Heart right ventricle (tissue), 16 donors: ENCODE measurements at places on chromosomes 7 and 10. TPM values are rescaled to one million over a fixed set of nuclear protein-coding genes. Genes with fewer than 3 reads are reported as not detected.

DNA sequence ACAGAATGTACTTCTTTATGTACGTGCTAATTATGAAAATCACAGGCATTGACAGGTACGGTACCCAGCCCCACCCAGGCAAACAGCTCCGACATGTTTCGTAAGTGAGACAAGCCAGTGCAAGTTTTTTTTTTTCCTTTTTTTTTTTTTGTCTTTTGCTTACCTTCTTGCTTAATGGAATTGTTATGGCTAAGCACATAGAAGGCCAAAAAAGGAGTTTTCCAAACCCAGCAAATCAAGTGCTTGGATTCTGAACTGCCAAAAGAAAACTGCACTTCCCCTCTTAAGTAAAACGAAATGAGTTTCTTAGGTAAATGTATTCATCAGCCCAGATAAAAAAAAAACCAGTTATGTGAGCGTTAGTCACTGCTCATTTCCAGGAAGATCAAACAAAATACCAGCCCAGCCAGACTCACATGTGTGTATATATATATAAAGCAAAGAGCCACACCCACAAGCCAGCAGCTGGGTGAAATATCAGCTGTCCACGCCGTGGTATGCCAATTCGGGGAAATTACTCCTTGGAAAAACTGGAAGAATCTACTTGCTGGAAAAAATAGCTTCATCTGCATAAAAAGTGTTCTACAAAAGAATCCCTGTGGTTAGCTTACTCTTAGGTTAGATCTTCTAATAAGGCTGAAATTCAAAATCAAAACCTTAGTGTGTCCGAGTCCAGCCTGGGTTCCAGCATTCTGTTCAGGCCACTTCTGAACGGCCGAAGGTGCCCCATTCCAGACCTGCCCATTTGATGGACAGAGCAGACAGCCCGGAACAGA, 8.0 kb downstream of the KLF6 start:
- H3K36me3 ChIP-seq: peaks cover 16% of the 10 kb centered on the region
- no peak for DNase-seq
- H3K27ac ChIP-seq: no peak overlapping the region
- H3K4me3 ChIP-seq: no peak overlapping the region

GRCh38 chr10:76667408-76668370, 969.9 kb downstream of the KCNMA1 start:
- H3K36me3 ChIP-seq: no peaks in the 10 kb centered on the region
- no peaks in the 10 kb centered on the region for H3K4me1 ChIP-seq
- H3K27me3 ChIP-seq: no peaks in the 10 kb centered on the region
- H3K4me3 ChIP-seq: no peak overlapping the region

GRCh38 chr7:38637957-38638356, 6.8 kb upstream of the AMPH start:
- H3K4me3 ChIP-seq: no peak overlapping the region
- no peaks in the 10 kb centered on the region for H3K27me3 ChIP-seq
- no peak overlapping the region for H3K27ac ChIP-seq
- no peaks in the 10 kb centered on the region for H3K36me3 ChIP-seq
- DNase-seq: no peak

DNA sequence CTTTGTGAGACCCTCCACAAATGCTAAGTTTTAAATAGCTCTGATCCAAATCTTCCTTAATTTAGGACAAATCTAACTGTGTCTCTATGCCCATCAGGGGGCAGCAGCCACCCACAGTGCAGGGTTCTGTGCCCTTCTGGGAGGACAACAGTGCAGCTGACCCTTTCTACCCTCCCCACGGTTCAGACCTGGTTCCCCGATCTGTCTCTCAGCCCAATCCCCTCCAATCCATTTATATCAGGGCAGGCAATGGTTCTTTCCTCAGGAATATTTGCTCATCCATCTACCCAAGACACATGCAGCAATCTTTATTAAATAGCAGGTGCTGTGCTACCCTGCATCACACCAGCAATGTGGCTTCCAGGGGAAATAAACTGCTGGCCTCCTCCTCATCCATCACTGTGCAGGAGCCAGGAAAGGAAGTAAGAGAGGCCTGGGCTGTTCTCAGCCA, 4.0 kb upstream of the RBM28 start:
- H3K4me3 ChIP-seq: no peak overlapping the region
- H3K4me1 ChIP-seq: peaks cover 20% of the 10 kb centered on the region
- H3K27ac ChIP-seq: no peak overlapping the region

- no peak for DNase-seq
- H3K4me1 ChIP-seq: no peaks in the 10 kb centered on the region
- no peak overlapping the region for H3K4me3 ChIP-seq
Measured at GRCh38 chr10:133452453-133452852, 1.3 kb upstream of the SCART1 start.

DNA sequence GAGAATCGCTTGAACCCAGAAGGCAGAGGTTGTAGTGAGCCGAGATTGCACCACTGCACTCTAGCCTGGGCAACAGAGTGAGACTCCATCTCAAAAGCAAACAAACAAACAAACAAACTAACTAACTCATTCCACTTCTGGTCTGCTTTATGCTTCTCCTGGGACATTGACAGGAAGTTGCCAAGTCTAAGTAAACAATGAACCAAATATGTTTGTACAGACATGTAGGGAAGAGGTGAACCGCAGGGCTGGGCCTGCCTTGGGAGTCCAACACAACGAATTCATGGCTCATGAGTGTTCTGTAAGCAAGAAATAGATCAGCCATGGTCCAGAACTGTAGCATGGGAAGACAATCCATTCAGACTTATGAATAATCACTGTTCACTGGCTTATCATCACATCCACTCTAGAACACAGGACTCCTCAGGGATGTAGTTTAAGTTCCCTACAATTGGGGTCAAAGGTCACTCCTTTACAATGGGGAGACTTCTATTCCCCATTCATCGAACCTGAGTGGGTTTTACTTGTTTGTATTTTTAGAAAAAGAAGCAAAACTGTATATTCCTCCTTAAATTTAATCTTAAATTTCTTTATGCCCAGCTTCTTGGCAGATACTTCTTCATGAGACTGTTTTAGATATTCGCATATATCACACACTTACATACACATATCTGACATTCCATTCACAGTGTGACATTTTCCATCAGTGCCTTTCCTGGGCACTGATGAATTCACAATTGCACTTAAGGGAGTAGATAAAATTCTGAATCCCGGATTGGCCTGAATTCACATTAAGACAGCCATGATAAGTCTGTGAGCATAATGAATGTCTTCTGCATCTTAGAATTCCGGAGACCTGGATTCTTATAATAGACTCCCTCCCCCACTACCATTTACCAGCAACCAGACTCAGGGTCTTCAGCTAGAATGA, 159.1 kb upstream of the EEPD1 start:
- H3K4me3 ChIP-seq: no peak overlapping the region
- peaks cover 15% of the 10 kb centered on the region for H3K4me1 ChIP-seq
- no peak overlapping the region for H3K27ac ChIP-seq
- H3K27me3 ChIP-seq: no peaks in the 10 kb centered on the region
- no peak for DNase-seq

GRCh38 chr7:17716816-17717215, 223.5 kb downstream of the SNX13 start:
- no peak for DNase-seq
- H3K4me1 ChIP-seq: no peaks in the 10 kb centered on the region
- H3K27ac ChIP-seq: no peak overlapping the region
- no peaks in the 10 kb centered on the region for H3K36me3 ChIP-seq

GRCh38 chr7:26912933-26913536, 48.6 kb upstream of the SKAP2 start:
- no peaks in the 10 kb centered on the region for H3K4me1 ChIP-seq
- H3K27ac ChIP-seq: no peak overlapping the region
- no peak overlapping the region for H3K4me3 ChIP-seq
- DNase-seq: no peak

DNA sequence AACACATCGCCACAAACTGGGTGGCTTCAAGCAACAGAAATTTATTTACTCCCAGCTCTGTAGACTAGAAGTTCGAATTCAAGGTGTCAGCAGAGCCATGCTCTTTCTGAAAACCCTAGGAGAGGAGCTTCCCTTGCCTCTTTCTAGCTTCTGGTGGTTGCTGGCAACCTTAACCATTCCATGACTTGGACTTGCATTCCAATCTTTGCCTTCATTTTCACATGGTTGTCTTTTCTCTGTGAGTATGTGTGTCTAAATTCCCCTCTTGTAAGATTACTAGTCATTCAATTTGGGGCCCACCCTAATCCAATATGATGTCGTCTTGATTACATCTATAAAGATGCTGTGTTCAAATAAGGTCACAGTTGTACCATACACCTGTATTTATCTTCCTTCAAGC, 65.9 kb upstream of the PRKG1 start:
- no peak overlapping the region for H3K27ac ChIP-seq
- DNase-seq: no peak
- H3K4me1 ChIP-seq: no peaks in the 10 kb centered on the region

- no peak overlapping the region for H3K4me3 ChIP-seq
- no peaks in the 10 kb centered on the region for H3K36me3 ChIP-seq
- no peak overlapping the region for H3K27ac ChIP-seq
- H3K27me3 ChIP-seq: no peaks in the 10 kb centered on the region
- H3K4me1 ChIP-seq: peaks cover 8% of the 10 kb centered on the region
- no peak for DNase-seq
Measured at GRCh38 chr10:16643502-16643901, 121.8 kb upstream of the C1QL3 start.

DNA sequence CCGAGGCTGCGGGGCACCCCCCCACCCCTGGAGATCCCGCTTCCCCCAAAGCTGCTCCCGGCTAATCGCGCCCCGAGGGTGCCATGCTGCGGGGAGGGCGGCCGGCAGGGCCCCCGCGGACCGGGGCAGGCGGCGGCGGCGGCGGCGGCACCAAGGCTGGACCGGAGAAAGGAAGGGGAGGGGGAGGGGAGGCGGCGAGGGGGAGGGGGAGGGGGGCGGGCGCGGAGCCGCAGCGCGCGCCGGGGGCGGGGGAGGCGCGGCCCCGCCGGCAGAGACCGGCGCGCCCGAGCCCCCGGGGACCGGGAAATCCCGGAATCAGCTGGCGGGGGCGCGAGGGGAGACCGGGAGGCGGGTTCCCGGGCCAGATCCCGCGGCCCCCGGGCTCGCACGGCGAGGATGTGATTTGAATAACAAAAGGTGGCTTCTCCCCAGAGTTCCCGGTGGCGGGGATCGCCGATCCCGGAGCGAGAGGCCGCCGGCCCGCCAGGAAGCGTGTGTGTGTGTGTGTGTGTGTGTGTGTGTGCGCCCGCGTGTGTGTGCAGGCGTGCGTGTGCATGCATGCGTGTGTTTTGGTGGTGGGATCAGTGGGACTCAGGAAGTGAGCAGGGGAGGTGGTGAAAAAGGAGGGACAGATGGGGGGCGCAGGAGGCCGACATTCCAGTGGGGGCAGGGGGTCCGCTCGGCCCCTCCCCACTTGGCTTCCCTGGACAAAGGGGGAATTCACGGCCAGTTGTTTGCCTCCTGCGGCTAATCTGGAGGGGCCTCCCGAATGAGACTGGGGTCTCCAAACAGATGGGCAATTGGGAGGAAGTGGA, 99.5 kb downstream of the HIP1 start:
- peaks cover 34% of the 10 kb centered on the region for H3K4me1 ChIP-seq
- peak overlapping the region; percentile 93 for H3K27ac ChIP-seq
- no peaks in the 10 kb centered on the region for H3K27me3 ChIP-seq
- H3K36me3 ChIP-seq: no peaks in the 10 kb centered on the region

DNA sequence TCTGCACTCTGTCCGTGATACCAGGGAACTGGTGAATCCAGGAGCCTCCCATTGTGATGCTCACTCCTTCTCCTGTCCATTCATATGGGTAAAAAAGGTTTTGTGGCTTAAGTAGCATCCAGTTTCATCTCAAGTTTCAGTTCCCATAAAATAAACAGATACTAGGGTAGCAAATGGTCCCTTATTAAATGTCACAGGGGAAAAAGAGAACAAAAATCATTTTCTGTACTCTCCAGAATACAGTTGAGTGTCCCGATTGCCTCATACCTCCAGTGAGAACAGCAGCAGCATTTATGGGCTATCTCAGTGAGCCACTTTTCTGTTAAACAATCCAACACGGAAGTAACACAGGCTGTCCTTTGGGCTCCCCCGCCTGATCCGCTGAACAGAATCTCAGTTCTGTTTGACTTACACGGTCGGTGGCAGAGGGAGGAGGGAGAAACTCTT, 179.6 kb downstream of the CELF2 start:
- peaks cover 39% of the 10 kb centered on the region for H3K4me1 ChIP-seq
- no peak overlapping the region for H3K27ac ChIP-seq
- DNase-seq: peak; percentile 42
- no peaks in the 10 kb centered on the region for H3K27me3 ChIP-seq
- H3K4me3 ChIP-seq: no peak overlapping the region
- peaks cover 4% of the 10 kb centered on the region for H3K36me3 ChIP-seq

GRCh38 chr10:6071181-6072175, 9.3 kb upstream of the IL2RA start:
- peak overlapping the region; percentile 82 for H3K27ac ChIP-seq
- peaks cover 17% of the 10 kb centered on the region for H3K4me1 ChIP-seq
- H3K36me3 ChIP-seq: no peaks in the 10 kb centered on the region
- H3K4me3 ChIP-seq: no peak overlapping the region

DNA sequence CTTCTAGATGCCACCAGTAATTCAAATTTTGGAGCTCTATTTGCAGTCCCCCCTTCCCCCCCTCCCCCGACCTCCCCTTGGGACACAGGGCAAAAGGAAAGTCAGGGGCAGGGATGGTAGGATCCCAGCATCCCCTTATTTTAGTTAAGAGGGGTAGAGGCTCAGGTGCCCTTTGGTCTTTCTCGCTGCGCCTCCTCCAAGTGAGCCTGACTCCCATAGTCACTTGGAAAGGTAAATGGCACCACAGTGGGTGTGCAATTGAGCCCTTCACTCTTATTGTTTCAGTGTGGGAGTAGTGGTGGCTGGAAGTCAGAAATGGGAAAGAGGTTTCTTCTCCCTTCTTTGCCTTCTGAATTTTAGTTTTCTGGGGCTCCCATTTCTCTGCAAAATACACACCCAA, 8.2 kb upstream of the FEZF1 start:
- DNase-seq: no peak
- peaks cover 100% of the 10 kb centered on the region for H3K27me3 ChIP-seq
- no peak overlapping the region for H3K4me3 ChIP-seq
- H3K36me3 ChIP-seq: no peaks in the 10 kb centered on the region
- peaks cover 36% of the 10 kb centered on the region for H3K4me1 ChIP-seq
- no peak overlapping the region for H3K27ac ChIP-seq

- H3K27ac ChIP-seq: no peak overlapping the region
- H3K4me1 ChIP-seq: peaks cover 3% of the 10 kb centered on the region
- H3K27me3 ChIP-seq: no peaks in the 10 kb centered on the region
- no peak overlapping the region for H3K4me3 ChIP-seq
- DNase-seq: no peak
Measured at GRCh38 chr7:44471436-44471835, 19.0 kb downstream of the NUDCD3 start.

Gene TRPV6
- 0.03 TPM for polyA plus RNA-seq

Gene ABCB1
- polyA plus RNA-seq: 1.3 TPM

Gene RBM33
- polyA plus RNA-seq: 25.8 TPM

Gene GPR85
- 0.15 TPM for polyA plus RNA-seq

Gene GNG11
- 32.1 TPM for polyA plus RNA-seq

Gene TFR2
- polyA plus RNA-seq: 0.29 TPM

Gene KMT2C
- polyA plus RNA-seq: 14.6 TPM

Gene ARL4A
- polyA plus RNA-seq: 19.9 TPM

Gene MOGAT3
- not detected for polyA plus RNA-seq
